Left lobe of liver (tissue), 2 donors: ENCODE measurements at places on chromosomes 11 and 22. TPM values are rescaled to one million over a fixed set of nuclear protein-coding genes. Genes with fewer than 3 reads are reported as not detected.

The ADAMTS8 gene
- total RNA-seq, result 0.15 TPM

The APOC3 gene
- total RNA-seq, result 11,492 TPM

The DBX1 gene
- not detected for total RNA-seq

The NEFH gene
- 0.15 TPM for total RNA-seq

The OR10G6 gene
- total RNA-seq, result not detected

The RNASEH2C gene
- 24.2 TPM for total RNA-seq

The POU2AF2 gene
- total RNA-seq, result not detected

The OR52B6 gene
- not detected for total RNA-seq

The MS4A2 gene
- total RNA-seq, result 0.15 TPM

The CADM1 gene
- 27.2 TPM for total RNA-seq

The CLCF1 gene
- total RNA-seq, result 0.43 TPM

The OR8D4 gene
- total RNA-seq, result not detected

The BAIAP2L2 gene
- total RNA-seq, result 1.1 TPM

The UBE2L6 gene
- total RNA-seq, result 53.0 TPM

The SCGB1C1 gene
- not detected for total RNA-seq

The CBY1 gene
- 13.7 TPM for total RNA-seq

The MPZL3 gene
- 5.8 TPM for total RNA-seq

The DDIAS gene
- total RNA-seq, result 0.75 TPM

The MMP7 gene
- total RNA-seq, result 1.5 TPM

The PIWIL4 gene
- total RNA-seq, result 0.28 TPM

The SYT7 gene
- 65.6 TPM for total RNA-seq

The TTC36 gene
- total RNA-seq, result 116 TPM

The WNT11 gene
- total RNA-seq, result 3.4 TPM
